ENCODE measurements at places on chromosomes 2 and 18. TPM values are rescaled to one million over a fixed set of nuclear protein-coding genes. Genes with fewer than 3 reads are reported as not detected.

The IL36A gene
- total RNA-seq: 0.53 TPM

DNA sequence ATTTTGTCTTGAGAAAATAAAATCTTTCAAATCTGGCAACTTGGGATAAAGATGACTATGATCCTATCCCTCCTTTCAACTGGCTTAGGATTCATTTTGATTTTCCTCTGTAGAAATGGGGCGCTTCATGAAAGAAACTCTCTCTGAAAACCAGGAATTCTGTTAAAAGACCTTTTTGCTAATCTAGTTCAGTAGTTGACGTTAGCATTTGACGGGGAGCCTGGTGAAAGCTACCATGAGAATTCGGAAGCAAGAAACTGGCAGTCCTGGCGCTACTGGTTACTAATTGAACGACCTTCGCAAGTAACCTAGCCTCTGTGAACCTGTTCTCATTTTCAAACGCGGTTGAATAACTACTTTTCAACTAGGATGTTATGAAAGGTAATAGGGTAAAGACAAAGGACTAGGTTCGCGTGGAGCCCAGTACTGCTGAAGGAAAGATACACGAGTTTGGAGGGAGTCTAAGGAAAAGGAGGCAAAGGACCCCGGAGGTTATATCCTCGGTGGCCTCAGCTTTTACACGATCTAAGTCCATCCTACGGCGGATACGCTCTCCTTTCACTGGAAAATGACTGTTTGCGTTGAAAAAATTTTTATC, 604 bp upstream of the STK11IP start:
- no peak for DNase-seq
- H3K4me1 ChIP-seq: peaks cover 32% of the 10 kb centered on the region
- peaks cover 11% of the 10 kb centered on the region for H3K27me3 ChIP-seq
- peaks cover 3% of the 10 kb centered on the region for H3K36me3 ChIP-seq
- H3K27ac ChIP-seq: peak overlapping the region; percentile 89
- H3K4me3 ChIP-seq: peak overlapping the region; percentile 94

DNA sequence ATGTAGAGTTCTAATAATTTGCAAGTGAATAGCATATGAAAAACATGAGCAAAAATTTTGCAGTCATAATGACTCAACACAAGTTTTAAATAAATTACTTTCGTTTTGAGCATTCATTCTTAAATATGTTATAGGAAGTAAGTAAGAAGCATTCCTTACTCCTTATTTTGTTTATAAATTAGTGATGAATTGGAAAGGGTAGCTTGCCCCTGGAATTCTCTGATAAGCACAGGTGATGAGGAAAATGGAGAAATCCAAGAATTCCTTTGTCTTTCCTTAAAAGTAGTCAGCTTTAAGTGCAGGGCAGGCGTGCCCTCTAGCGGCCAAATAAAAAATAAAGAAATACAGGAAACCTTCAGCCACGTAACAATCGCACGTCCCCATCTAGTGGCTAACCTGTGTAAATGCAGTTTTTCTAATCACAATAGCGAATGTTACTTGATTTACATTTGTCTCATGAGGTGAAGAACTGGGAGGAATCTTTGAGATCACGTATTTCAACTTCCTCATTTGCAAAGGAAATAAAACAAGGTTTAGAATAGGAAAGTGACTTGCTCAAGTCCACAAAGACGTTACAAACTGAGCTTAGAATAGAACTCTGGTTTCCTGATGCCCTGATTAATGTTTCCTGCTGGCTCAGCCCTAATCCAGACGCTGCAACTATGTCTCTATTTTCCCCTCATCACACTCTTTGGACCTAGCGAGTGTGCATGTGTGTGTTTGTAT, 47.2 kb upstream of the ZNG1B start:
- H3K36me3 ChIP-seq: no peaks in the 10 kb centered on the region
- H3K27ac ChIP-seq: peak overlapping the region; percentile 82
- peaks cover 15% of the 10 kb centered on the region for H3K4me1 ChIP-seq
- H3K27me3 ChIP-seq: peaks cover 20% of the 10 kb centered on the region

GRCh38 chr2:15780912-15781574, 159.3 kb upstream of the MYCN start:
- H3K4me3 ChIP-seq: no peak overlapping the region
- no peaks in the 10 kb centered on the region for H3K4me1 ChIP-seq
- H3K36me3 ChIP-seq: no peaks in the 10 kb centered on the region
- H3K27me3 ChIP-seq: peaks cover 3% of the 10 kb centered on the region
- DNase-seq: no peak

DNA sequence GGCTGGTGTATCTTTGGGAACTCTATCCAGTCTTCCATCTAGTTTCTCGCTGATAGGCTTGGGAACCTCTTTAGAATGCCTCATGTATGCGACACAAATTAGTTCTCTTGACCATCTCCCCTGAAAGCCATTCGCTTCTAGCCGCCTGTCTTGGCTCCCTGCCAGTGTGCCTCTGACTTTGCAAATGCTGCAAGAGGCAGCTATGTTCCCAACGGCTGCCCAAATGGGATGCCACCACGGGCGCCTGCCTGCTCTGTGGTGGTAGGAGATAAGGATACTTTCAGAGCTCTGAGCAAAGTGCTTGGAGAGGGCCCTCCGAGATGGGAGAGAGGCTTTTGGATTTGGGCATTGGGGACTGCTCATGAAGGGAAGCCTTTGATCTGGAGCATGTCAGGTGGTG, 77.7 kb upstream of the IGFBP5 start:
- no peak overlapping the region for H3K27ac ChIP-seq
- no peak overlapping the region for H3K4me3 ChIP-seq
- DNase-seq: no peak
- no peaks in the 10 kb centered on the region for H3K36me3 ChIP-seq
- peaks cover 3% of the 10 kb centered on the region for H3K4me1 ChIP-seq

DNA sequence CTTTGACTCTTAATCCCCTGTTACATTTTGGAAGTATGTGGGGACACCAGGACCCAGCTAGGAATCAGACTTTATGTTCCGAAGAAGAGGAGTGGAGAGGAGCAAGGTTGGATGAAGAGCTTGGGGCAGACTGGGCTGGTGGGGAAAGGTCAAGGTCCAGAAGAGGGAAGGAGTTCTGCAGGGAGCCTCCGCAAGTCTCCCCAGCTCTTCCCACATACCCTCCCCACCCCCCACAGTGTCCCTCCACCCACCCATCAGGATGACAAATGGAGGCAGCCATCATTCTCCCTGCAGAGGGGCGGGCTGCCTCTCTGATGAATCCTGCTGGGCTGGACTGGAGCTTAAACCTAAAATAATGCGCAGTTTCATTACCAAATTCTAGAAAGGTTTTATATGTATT, 77.2 kb downstream of the ACKR3 start:
- H3K27ac ChIP-seq: no peak overlapping the region
- H3K4me3 ChIP-seq: no peak overlapping the region
- H3K4me1 ChIP-seq: peaks cover 7% of the 10 kb centered on the region
- no peak for DNase-seq
- peaks cover 27% of the 10 kb centered on the region for H3K27me3 ChIP-seq
- H3K36me3 ChIP-seq: no peaks in the 10 kb centered on the region

Data from activated CD8-positive, alpha-beta T cell treated with anti-CD3 and anti-CD28 coated beads, Interleukin-2, amount 10 ng/mL, durations not matched to agents 7 days and 5 days (primary cell).